Activated T-cell treated with anti-CD3 and anti-CD28 coated beads, Interleukin-2, amount 50 U/mL, for 72 hours (primary cell): ENCODE measurements at places on chromosomes 2 and 18.

- no peak for DNase-seq
These were observed 43.5 kb downstream of the SLC14A2 start for GRCh38 chr18:45658756-45659155.

GRCh38 chr2:181152226-181152625 lies 171.8 kb downstream of the UBE2E3 start:
- DNase-seq: no peak

DNA sequence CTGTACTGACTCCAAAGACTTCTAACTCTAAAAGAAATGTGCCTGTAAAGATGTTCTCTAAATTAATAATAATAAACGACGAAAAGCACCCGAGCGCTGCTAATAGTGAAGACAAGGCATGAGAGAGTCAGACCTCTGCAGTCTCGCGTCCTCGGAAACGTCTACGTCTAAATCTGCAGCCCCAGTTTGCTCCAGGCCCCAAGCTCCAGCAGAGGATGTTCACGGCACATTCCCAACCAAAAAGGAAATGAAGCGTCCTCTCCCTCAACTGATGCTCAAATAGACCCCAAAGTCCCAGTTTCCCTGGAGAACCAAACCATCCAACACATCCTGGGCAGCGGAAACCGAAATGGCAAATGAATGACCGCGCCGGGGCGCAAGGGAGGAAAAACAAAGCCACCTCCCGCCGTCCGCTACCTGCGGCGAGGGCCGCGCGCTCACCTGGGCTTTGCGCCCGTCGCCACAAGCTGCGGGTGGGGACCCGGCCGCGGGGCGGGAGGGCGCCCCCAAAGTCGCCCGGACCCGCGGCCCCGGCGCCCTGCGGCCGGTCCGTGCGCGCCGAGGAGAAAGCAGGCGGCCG lies 47.1 kb upstream of the CCDC150 start:
- peak; percentile 4 for DNase-seq

GRCh38 chr2:240477916-240478315 lies 42.5 kb downstream of the GPC1 start:
- no peak for DNase-seq

- no peak for DNase-seq
These were observed 1.7 kb upstream of the PPP4R1 start for GRCh38 chr18:9616049-9616448.

DNA sequence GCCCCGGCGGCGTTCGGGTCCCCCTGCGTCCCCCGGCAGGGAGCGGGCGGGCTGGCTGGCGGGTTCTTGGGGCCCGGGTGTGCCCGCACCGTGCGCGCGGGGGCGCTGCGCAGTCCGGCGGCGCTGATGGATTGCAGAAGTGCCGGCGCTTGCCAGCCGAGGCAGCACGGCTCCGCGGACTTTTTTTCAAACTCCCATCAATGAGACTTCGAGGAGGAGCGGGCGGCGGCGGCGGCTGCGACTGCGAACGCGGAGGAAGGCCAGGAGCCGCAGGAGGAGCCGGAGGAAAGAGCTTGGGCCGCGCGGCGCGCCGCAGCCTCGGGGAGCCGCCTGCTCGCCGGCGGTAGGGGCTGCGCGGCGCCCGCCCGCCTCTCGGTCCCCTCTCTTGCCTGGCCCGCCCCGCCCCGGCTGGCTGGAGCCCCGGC lies at the start of gene GLI2:
GLI2 (plus strand) TSS at position 123 of the 425 bp plus-strand sequence. CDS start 61,453 bp downstream, outside the sequence.
- DNase-seq: peak; percentile 68

GRCh38 chr2:215756346-215756730 lies 257.0 kb downstream of the MREG start:
- DNase-seq: no peak

GRCh38 chr2:17600556-17601204 lies 60.2 kb downstream of the VSNL1 start:
- DNase-seq: no peak

DNA sequence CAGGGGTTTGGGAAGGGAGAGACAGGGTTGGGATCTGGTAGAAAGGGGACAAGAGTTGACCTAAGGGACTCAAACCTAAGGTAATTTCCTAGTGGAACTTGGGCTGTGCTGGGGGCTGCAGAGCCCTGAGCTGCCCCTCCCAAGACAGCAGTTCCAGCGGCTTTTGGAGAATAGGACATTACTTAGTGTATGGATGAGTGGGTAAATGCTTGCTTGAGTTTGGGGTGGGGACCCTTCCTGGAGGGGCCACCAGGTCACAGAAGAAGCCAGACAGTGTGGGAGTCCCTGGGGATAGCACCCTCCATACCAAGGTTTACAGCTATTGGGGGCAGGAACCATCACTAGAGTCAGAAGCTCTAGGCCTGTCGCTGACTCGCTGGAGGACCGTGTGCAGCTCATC lies 111.5 kb downstream of the CAPN13 start:
- no peak for DNase-seq

- DNase-seq: no peak
These were observed 65.9 kb downstream of the TMEM247 start for GRCh38 chr2:46545015-46545839.

DNA sequence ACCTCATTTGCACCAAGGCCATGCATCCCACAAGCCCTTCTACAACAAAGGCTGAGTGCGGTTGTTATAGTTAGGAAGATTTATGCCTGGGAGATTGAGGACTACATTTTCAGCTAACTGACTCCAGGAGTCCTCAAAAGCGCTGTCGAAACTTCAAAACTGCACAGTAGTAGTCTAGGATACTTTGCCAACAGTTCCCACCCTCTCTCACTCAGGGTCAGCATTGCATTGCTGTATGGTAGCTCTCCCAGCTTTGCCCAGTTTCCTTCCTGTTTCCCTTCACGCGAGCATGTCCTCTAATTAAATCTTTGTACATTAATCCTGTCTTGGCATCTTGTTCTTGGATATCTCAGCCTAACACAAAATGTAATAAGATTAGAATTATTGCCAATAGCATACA lies 420.6 kb upstream of the UBE2E3 start:
- DNase-seq: no peak

DNA sequence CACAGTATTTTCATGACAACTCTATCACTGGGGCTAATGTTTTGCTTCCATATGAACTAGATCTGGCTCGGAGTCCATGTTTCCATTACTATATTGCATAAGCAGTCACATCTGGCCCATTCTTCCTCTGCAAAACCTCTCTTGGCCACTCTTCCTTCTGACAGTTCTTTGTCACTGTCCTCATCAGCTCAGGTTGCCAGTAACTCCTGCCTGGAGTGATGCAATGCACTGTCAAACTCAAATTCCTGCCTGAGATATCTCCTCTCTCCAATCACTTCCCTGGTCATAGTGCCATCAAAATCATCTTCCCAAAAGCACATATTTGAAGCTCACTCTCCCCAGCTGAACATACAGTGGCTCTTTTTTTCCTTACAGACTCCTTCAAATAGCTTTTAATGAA lies 66.1 kb downstream of the COLEC12 start:
- DNase-seq: no peak

DNA sequence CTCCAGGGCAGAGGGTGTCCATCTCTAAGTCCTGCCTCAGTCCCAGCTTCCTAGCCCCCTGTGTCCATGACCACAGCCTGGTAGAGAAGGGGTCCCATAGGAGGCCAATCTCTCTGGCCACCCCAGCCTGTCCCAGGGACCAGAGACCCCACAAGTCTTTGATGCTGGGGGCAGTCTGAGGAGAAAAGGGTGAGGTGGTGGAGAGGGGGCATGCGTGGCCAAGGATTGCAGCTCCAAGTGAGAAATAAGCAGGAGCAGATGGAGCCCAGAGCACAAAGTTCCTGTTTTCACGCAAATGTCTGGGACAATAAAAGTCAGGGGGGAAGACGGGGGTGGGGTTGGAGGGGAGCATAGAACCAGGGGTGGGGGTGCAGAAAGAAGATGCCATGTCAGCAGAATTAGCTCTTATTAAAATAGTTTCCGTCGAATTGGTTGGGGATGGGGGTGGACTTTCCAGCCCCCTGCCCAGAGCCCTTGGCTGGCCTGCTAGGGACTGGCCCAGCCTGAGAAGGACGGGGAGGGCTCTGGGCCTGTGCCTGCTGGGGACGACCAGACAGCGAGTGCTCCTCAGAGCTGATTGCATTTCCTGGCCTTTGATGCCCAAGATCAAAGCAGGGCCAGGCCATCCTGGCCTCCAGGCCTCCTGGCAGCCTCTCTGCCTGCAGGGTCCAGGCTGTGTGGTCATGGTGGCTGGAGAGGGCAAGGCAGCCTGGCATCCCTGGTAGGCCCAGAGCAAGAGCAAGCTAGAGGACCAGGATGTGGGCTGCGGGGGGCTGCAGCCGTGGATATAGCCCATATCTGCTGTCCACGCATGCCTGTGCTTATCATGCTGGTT lies 337.1 kb downstream of the DYSF start:
- DNase-seq: no peak

DNA sequence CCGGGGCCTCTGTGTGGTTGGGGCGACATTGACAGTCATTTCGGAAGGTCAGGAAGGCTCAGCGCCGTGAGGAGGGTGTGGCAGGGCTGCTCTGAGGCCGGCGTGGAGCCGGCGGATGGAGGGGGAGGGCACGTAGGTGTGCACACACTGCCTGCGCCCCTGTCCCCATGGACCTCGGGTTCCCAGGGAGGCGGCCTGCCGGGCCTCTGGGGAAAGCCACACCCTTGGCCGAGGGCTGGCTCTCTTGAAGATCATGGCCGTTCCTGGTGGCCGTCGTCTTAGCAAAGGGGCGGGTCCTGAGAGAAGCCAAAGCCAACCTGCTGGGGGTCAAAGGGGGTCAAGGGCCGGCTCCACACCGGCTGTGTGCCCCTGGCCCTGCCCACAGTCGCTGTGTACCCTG lies 11.9 kb downstream of the GPC1 start:
- no peak for DNase-seq

- no peak for DNase-seq
These were observed 16.5 kb upstream of the TGFA start for GRCh38 chr2:70570041-70570661.

GRCh38 chr18:34097312-34097711 lies 127.4 kb downstream of the NOL4 start:
- DNase-seq: no peak

DNA sequence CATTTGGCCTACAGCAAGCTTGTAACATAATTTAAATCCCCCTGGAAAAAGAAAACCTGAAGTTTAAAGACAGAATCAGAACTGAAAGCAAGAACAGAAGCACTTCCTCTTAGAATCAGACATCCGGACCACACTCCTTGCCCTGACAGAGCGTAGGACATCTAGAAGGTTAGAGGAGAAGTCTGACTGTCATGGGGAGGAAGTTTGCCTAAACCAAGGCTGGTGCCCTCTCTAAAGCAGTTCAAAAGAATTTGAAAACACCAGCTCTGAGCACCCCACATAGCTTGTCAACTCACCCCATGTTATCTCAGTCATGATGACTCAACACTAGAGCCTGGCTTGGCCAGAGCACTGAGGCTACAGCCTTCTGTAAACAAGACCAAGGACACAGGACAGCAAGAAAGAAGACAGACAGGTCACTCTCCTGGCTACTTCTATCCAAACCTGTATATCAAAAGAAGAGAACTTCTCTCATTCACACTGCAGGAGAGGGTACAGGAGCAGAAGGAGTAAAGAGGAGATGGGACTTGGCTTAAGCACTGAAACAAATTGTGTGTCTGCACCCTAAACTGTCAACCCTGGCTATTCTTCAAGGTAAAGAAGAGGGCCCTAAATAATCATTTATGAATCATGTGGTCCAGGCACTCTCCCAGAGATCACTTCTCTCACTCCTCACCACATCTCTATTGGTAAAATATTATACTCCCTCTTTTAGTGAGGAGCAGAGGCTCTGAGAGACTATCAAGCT lies 198.6 kb downstream of the MEMO1 start:
- peak; percentile 29 for DNase-seq

DNA sequence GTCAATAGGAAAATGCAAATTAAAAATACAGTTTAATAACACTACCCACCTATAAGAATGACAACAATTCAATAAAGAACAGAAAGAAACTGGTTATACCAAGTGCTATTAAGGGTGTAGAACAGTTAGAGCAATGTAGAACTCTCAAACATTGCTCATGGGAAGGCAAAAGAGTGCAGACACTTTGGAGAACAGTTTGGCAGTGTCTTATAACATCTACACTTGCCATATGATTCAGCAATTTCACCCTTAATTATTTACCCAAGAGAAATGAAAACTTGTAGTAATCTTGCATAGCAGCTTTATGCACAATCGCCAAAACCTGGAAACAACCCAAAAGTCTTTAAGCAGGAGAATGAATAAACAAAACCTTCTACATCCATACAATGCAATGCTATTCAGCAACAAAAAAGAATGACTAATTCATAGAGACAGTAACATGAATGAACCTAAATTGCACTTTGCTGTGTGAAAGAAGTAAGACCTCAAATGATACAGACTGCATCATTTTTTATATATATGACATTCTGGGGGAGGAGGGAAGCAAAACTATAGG lies 455.2 kb downstream of the THSD7B start:
- DNase-seq: no peak

DNA sequence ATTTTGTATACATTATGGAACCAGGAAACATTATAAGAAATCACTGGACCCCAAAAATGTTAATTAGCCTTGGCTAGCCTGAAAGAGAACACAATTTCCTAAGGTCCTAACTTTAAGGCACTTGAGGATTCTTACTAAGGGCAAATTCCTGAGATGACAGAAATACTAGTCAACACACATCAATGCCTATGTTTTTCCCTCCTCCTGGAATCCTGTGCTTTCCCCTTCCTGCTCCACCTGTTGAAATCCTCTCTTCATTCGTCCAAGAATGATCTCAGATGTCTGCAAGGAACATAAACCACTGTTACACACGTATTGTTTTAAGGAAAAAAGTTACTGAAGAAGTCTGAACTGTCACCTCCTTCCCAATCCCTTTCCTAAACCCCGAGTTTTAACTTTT lies 21.2 kb upstream of the DARS1 start:
- DNase-seq: no peak

- no peak for DNase-seq
These were observed 178.8 kb downstream of the ANAPC1 start for GRCh38 chr2:111705239-111705638.

DNA sequence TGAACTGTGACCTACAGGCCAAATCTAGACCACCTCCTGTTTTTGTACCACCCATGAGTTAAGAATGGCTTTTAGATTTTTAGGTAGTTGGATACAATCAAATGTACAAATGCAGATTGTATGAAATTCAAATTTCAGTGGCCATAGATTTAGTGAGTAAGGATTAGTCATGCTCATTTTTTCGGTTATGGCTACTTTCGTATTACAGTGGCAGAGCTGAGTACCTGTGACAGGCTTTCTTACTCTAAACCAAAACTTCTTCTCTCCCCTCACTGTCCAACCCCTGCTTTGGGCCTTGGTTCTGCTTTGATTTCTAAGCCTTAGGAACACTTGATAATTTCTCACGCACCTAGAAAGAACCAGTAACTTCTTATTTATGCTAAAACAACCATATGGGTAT lies 82.1 kb downstream of the CDC42EP3 start:
- DNase-seq: peak; percentile 32

DNA sequence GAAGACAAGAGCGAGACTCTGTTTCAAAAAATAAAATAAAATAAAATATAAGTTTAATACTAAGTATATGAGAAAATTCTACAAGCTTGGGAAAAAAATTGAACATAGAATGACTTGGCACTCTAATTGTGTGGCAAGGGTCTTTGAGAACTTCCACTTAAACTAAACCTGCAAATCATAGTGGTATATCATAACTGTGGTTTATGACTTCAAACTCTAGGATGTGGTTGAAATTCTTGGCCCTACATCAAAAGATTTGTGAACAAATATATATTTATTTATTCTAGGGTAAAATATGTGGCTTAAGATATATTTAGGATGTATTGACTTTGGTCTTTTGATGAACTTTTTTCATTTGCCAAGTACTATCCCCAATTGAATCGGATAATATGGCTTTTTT lies 3.1 kb upstream of the FAM171B start:
- no peak for DNase-seq

- DNase-seq: no peak
These were observed 265.0 kb upstream of the TRIB2 start for GRCh38 chr2:12451726-12452125.

- no peak for DNase-seq
These were observed 209.1 kb upstream of the REV1 start for GRCh38 chr2:99698896-99699295.

GRCh38 chr18:31555971-31556747 lies 35.5 kb upstream of the TTR start:
- DNase-seq: peak; percentile 29
